Right ventricle myocardium superior (tissue), 1 donor: ENCODE measurements at places on chromosomes 12 and 14.

- DNase-seq, result no peak
These were observed 7.2 kb downstream of the MGP start for GRCh38 chr12:14878488-14878887.

DNA sequence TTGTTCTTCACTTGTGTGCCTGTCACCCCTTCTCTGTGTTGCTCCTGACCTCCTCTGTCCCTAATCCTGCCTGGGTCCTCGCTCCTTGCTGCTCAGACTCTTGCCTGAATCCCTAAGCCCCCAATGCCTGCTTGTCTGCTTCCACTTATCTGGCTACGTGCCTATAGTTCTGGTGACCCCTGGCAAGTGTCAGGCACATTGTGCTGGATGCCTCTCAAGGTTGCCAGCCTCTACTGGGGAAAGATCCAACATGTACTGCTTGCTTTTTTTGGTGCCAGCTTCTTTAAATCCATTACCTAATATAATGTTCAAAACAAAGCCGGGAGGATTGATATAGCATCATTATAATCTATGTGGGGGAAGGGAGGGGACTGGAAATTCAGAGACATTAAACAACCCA lies 448.0 kb upstream of the CCDC196 start:
- DNase-seq, result no peak

- DNase-seq, result no peak
These were observed 343.2 kb downstream of the ZFP36L1 start for GRCh38 chr14:68449561-68450181.

- no peak for DNase-seq
These were observed 202.5 kb downstream of the KLHL28 start for GRCh38 chr14:44759277-44759676.

DNA sequence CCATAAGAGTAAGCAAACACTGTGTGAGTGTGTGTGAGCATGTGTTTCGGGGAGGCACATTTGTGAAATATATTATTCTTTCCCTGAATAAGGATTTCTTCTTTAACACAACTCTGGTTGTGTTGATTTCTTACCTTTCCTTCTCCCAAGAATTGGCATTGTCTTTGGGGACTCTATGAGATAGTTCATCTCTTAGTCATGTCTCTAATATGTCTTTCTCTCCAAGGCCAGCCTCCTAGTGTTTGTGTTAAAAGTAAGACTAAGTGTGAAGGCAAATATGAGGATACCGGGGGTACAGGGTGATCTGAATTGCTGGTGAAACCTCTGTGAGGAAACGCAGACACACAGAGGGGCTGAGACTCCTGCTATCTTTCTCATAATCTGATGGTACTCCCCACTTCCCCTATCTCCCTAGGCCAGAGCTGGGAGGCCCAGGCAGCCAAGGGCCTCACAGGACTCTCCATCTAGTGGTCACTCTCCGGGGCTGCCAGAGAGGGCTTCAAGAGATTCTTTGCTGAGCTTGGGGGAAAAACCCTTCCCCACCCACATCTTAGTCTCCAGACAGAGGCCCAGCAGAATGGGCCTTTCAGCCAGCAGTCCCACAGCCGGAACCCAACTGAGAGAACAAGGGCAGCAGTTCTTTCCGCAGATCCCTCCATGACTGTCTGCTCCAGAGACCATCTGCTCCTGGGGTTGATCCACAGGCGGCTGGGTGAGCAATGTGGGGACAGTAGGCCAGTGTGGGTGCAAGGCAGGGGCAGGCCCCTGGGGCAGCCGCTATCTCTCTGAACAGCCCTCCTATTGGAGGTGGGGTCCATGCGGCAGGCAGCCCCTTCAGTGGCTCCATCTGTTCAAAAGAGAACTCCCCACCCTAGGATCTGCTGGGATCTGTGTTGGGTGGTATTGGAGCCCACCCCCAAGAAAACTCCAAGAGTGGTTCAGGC lies 5.8 kb upstream of the HOXC12 start:
- no peak for DNase-seq

- DNase-seq, result no peak
These were observed 58.3 kb downstream of the SLC8A3 start for GRCh38 chr14:70130482-70130881.

- no peak for DNase-seq
These were observed 20.1 kb upstream of the CRADD start for GRCh38 chr12:93657071-93657470.

- DNase-seq, result no peak
These were observed 202.8 kb downstream of the KSR2 start for GRCh38 chr12:117766008-117766407.

GRCh38 chr12:122174155-122174845 lies at the start of gene IL31:
IL31 (minus strand) TSS chr12:122174221; CDS start chr12:122174172, 49 bp downstream.
- no peak for DNase-seq

- DNase-seq, result no peak
These were observed 112.7 kb downstream of the EFCAB11 start for GRCh38 chr14:89841851-89842250.

DNA sequence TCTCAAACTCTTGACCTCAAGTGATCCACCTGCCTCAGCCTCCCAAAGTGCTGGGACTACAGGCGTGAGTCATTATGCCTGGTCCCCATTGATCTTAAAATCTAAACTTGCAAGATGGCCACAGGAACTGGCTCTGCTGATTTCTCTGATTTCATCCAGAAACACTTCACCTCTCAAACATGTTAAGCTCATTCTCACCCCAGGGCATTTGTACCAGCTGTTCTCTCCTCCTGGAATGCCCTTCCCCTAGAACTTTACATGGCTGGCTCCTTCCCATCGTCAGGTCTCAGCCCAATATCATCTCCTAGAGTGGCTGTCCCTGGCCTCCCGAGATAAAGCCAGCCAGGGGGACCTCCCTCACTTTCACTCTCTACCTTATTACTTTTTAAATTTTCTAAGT lies 5.3 kb upstream of the LRTM2 start:
- DNase-seq, result no peak

DNA sequence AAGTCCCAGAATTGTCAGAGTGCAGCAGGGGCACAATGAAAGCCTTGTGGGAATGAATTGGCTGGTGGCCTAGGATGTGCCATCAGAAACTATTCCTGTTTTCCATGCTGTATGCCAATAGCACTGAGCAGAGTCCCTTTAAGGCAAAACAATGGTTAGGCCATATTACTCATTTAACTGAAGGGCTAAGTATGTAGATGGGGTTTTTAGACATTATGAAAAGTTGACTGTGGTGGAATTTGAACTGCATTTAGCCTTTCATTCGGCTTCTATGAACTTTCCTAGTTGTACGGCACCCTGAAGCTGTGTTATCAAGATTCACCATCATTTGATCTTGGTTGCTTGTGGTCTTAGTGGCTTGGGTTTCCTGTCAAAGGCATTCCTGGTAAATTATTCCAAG lies 24.8 kb downstream of the IL26 start:
- DNase-seq, result no peak

DNA sequence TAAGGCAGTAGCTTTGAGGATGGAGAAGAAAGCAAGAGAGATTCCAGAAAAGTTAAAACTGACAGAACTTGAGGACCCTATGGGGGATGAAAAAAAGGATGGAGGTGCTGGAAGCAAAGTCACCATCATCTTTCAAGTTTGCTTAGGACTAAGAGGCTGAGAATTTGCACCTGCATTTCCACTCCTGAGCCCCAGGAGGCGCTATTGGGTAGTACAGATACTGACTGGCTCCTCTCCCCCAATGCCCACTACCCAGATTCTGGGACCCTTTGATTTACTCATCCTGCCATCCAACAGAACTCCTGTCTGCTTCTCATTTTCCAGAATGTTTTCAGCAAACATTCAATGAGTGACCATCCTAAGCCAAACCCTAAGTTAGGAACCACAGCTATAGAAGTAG lies 34.0 kb upstream of the CMKLR1 start:
- no peak for DNase-seq

DNA sequence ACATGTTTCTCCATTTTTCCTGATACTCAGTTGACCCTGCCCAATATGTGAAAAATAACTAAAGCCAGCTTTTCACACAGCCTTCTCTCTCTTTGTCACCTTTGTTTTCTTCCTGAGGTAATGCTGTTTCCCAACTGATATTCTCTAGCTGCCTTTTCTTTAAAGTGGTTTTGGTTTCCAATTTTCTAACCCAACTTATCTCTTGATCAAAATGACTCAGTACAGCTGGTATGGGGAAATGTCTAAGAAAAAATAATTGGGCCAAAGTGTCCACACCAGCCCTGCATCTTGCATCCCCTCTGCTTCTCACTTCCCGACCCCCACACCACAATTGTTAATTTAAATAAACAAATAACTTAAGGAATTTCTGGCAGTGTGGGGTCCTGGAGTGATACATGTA lies 193.8 kb downstream of the SYT1 start:
- DNase-seq, result no peak

- no peak for DNase-seq
These were observed 236.2 kb downstream of the EGLN3 start for GRCh38 chr14:33714527-33715226.

DNA sequence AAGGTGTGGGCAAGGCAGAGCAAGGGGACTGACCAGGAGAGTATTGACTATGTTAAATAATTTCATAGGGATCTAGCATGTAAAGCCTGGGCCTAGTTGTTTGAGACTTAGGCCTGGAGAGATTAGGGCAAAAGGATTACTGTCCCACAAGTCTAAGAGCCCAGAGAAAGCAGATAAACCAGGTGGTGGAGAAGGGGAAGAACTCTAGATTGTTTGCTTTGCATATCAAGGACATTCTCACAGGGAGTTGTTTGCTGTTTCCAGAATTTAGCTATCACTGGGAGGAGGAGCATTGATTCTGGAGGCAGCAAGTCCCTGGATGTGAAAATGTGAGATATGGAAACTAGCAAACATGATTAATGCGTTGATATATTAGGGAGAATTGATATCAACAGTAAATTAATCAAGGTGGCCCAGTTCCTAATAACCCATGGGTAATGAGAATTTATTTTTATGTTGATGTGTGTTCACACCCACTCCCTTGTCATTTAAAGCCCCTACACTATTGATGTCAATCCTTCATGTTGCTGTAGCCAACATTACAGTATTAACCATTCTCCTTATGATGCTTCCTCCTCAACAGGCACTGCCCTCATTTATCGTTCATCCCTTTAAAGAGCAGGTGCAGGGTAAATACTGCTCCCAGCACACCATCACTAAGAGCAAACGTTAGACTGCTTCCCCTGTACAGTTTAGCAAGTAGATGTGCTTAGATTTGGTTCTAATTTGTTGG lies 1666.7 kb upstream of the FLRT2 start:
- DNase-seq, result no peak
